Stimulated activated CD4-positive, alpha-beta T cell treated with anti-CD3 and anti-CD28 coated beads, TNF-alpha, amount 100 ng/mL, for 1 hour (primary cell): ENCODE measurements at places on chromosomes 7 and 10.

DNA sequence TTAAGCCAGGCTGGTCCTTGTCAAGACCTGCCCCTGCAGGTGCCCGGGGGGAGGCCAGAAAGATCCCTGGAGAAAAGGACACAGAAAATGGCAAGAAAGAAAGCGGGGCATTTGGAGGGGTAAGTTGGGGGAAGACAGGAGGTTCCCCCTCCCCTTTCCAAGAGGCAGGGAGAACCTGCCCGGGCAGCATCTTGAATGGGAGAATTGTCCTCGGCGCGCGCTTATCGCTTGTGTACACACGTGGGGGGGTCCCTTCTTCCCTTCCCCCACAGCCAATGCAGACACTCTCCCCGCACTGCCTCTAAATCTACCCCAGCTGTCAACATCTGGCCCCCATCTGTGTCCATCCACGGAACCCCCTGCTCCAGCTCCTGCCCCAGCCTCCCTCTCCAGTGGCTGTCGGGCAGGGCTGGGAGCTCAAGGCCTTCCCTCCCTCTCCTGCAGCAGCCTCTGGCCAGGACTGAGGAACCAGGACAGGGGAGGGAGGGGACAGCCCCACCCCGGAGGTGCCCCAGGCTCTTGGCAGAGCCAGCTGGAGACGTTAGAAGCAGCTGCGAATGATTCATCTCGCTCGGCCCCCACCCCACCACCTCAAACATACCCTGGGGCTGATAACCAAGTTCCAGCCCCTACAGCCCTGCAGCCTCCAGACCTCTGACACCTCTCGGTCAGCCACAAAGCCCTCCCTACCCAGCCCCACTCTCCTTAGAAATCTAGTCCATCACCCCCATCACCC, 25.3 kb downstream of the EPHB4 start:
- no peak for DNase-seq

DNA sequence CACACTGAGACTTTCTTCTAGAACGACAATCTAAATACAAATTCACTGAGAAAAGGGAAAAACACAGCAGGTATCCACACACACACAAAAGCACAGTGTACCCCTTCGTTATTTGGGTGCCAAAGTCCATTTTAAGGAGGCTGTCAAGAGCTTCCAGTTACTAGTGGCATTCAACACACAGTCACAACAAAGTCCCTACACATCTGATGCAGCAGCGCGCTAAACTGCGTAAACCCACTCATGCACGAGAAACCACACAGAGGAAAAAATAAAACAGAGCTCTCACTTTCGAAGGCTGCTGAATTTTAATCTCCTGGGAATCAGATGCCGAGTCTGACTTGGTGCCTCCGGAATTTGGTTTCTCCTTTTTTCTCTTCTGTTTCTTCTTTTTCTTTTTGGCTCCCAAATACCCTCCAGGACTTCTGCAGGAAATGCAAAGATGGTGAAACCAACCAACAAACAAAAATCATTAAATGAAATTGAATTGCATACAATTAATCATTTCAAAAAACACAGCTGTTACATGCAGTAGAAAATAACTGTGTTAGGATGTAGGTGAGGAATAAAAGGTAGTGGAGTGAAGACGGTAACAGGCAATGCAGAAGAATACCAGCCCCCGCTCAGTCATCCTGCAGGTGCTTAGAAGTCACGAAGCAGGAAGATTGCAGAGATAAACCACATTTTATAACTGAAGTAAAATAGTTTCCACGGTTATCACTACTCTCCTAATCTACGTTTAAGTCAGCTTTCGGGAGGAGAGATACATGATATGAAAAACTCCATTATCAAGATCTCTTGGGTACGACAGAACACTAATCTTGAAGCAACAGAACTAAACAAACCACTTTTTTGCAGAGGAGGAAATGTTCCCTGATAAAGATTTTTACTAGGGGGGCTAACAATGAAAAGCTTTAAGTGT, 27.1 kb downstream of the NMT2 start:
- DNase-seq = no peak

DNA sequence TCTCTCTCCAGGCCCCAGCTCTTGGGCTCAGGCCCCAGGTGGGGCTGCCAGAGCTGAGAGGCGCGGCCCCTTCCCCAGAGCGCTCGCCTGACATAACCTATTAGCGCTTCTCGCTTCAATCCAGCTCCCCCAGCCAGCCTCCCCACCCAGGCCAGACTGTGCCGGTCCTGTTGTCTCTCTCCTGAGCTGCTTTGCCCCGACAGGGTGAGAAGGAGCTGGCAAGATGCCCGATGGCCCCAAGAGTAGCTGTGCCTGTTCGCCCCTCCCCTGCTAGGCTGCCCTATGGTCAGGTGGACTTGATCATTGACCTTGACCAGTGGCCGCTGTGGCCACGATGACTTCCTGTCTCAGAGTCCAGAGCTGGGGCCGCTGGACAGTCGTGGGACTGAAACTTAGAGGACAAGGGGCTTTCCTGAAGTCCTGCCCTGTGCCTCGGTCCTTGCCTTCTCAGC, 9.1 kb downstream of the TMEM270 start:
- DNase-seq = no peak

DNA sequence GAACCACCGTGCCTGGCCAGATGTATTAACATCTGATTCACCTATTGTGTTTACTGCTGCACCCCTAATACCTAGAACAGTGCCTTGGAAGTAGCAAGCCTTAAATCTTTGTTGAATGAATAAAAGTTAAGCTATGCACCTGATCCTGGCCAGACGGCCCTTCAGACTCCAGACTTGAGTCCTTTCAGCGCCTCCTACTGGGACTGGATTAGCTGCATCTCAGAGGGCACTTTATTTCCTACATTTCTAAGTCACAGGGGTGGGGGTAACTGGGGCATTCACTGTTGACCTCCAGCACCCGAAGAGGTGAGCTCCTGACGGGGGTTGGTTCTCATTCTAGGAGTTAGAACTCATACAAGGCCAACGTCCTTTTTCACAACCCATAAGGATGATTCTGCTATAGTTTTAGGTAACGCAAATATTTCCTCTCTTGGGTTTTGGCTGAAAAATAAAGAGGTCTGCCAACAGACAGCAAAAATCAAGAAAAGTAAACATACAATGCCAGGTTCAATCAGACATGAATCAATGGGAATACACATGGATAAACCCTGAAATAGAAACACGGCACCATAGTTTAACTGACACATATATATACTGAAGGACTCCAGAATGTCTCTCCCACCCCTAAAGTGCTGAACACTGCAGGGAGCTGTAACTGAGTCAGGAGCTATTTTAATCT, 48.0 kb upstream of the DLG5 start:
- no peak for DNase-seq

GRCh38 chr10:90378524-90379076, 479.2 kb downstream of the HTR7 start:
- no peak for DNase-seq

GRCh38 chr10:34380856-34381255, 434.2 kb downstream of the PARD3 start:
- no peak for DNase-seq

- no peak for DNase-seq
These were observed 18.2 kb downstream of the OIT3 start for GRCh38 chr10:72911758-72912157.

GRCh38 chr7:24576171-24577025, 3.1 kb downstream of the PALS2 start:
- no peak for DNase-seq

DNA sequence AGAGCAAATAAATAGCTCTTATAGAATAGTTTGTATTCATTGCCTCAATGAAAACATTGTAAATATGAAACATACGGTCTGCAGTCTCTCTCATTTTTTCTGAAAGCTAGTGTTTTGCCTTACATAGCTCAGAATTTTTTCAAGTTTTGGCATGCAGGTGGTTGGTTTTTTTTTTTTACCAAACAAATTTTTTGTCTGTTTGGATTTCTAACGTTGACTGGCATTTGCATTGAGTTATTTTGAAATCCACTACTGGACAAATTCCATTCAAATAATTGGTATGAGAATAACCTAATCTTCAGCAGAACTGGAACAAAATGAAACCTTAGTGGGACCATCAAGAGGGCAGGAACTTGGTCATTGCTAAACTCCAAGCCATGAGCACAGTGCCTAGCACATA, 107.6 kb upstream of the SAMD8 start:
- no peak for DNase-seq

DNA sequence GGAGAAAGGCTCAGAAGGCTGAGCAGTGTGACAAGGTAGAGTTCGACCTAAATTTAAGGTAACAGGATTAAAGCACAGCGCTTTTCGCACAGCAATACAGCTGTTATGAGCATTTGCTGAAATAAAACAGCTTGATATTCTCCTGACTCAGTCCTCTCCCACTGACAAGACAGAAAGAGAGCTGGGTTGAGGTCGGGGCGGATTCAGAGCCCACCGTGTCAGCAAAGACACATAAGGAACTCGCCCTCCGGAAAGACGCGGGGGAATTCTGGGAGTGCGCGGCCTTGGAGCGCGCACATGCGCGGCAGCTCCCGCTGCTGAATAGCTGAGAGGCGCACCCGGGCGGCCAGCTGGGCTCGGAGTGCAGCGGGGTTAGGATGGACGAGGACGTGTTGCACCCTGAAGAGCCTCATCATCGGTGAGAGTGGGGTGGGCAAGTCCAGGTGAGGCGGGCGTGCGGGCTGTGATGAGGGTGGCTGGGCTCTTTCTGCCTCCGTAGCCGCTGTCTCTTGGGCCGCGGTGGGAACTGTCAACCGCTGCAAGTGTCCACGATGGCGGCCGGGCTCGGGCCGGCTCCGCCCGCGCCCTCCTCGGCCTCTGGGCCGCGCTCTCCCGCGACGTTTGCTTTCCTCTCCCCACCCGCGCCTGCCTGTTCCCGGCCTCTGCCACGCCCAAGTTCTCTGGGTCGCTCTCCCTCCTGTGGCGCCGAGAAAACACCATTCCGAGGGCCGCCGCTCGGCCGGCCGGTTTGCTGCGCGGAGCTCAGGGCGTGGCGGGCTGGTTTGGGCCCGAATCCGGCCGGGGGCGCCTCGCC, 120.6 kb downstream of the LYZL1 start:
- no peak for DNase-seq

DNA sequence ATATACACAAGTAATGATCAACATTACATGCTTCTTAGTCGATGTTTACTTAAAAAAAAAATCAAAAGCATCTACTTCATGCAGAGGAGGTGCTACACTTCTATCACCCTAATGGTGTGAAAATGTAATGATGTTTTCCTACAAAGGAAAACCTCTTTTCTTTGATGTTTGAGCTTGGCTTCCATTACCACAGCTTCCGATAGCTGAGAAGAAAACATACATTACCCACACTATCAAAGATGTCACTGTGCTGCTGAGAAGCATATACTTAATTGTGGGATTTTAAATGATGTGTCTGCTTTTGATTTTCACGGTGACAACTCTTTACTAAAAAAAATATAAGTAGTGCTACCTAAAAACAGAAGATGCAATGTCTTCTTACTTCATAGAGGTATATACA, 200.2 kb upstream of the PHF14 start:
- no peak for DNase-seq

DNA sequence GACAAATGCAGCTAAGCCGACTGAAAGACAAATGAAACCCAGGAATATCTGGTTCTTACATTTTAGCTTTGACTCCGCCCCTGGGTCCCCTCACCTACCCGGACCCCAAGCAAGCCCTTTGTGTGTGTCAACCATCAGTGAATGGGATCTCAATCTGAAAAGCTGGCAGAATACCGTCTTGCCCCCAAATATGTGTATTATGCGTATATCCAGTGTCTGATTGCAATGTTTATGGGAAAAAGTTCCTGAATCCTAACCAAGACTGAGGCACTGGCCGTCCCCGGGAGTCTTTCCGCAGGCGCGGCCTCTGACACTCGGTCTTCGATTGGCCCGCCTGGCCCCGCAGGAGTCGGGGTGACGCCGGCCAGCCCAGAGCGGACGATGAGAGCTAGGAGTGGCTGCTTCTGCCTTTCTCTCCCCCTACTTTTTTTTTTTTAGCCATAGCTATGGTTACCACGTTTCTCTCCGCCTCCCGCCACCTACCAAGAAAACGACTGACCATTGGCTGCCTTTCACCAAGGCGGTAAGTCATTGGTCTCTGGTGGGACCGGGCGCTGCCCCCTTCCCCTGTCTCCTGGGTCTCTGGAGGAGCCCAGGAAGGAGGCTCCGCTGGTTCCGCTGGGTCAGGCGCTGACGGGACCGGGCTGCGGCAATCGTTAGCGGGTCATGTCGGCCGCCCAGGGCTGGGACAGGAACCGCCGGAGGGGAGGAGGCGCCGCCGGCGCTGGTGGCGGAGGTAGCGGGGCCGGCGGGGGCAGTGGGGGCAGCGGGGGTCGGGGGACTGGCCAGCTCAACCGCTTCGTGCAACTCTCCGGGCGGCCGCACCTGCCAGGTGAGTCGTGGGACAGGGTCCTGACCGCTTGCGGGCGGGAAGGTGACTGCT, at the start of gene KLHDC10:
Gene KLHDC10, plus strand, starts transcription at position 557 of the 883 bp plus-strand sequence. Its CDS starts 110 bp downstream, at position 667.
- DNase-seq = peak; percentile 87

- no peak for DNase-seq
These were observed 722.6 kb downstream of the GATA3 start for GRCh38 chr10:8776926-8777622.

DNA sequence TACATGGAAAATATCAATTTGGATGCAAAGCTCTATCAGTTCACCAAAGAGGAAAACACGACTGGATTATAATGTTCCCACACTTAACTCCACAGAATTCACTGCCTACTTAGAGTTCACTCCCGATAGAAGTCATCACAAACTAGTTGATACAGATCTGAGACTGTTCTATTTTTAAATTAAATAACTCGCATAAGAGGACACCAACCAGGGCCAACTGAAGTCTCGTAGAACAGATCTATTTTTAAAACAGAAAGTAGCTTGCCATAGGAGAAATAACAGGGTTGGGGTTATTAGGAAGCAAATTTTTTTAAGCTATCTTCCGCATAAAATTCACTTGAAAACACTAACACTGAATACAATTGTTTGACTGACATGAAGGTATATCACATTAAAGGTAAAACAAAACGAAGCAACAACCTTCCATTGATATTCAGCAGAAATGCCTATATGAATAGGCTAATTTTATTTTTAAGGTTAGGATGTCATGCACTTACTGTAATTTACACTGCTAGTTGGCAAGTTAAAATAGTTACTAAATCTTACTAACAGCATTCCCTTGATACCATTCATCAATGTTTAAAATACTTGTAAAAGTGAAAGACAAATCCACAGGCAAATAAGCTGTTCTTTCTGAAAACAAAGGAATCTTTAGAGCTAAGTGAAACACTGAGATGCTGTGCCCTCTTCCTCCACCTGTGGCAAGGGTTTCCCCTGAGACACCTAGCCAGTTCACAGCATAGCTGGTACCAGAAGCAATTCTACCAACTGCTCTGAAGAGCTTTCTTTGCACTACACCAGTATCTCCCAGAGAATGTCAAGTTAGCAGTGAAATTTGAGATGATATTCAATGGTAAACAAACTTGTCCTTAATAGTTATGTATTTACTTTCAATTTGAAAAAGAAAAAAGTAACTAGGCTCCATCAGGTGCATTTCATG, 186.7 kb upstream of the ANK3 start:
- DNase-seq = no peak

GRCh38 chr10:102113956-102114857, 6.0 kb downstream of the LDB1 start:
- DNase-seq = no peak
